D341Med (cell line): ENCODE measurements at places on chromosomes 13 and 19.

GRCh38 chr13:61695147-61695546, 279.5 kb upstream of the PCDH20 start:
- DNase-seq: no peak

GRCh38 chr13:40288259-40288658, 378.2 kb downstream of the FOXO1 start:
- no peak for DNase-seq

DNA sequence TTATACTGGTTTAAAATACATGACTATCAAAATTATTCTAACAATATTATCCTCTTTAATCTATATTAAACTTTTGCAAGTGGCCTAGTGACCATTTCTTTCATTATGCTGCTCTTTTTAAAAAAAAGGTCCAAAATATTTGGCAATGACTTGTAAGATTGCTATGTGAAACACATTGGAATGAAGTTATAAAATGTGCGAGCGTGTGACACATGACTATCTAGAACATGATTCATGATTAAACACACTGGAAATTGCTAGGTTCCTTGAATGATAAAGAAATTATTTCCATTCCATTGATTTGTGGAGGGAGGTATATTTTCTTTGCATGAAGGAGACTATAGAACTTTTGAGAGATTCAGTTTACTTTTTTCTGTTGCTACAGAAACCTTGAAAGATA, 739.1 kb downstream of the DIAPH3 start:
- DNase-seq: no peak

- DNase-seq: no peak
Observed at GRCh38 chr13:54633456-54633855, 1604.8 kb downstream of the OLFM4 start.

DNA sequence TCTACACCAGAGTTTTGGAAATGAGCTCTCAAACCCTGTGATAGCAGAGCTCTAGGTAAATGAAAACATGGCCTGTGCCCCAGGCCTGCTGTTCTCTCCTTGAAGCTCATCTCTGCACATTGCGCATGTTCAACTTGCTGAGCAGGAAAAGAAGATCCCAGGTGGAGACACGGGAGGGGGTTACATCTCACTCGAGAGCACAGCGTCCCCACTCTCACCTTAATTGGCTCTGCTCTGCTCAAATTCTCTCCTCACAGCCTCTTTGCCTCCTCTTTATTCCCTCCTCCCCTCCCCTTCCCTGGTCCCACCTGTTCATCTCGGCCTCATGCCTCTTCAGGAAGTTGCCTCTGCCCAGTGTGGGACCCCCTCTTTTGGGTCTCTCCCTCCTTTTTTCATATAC, 44.7 kb downstream of the RGCC start:
- DNase-seq: no peak

DNA sequence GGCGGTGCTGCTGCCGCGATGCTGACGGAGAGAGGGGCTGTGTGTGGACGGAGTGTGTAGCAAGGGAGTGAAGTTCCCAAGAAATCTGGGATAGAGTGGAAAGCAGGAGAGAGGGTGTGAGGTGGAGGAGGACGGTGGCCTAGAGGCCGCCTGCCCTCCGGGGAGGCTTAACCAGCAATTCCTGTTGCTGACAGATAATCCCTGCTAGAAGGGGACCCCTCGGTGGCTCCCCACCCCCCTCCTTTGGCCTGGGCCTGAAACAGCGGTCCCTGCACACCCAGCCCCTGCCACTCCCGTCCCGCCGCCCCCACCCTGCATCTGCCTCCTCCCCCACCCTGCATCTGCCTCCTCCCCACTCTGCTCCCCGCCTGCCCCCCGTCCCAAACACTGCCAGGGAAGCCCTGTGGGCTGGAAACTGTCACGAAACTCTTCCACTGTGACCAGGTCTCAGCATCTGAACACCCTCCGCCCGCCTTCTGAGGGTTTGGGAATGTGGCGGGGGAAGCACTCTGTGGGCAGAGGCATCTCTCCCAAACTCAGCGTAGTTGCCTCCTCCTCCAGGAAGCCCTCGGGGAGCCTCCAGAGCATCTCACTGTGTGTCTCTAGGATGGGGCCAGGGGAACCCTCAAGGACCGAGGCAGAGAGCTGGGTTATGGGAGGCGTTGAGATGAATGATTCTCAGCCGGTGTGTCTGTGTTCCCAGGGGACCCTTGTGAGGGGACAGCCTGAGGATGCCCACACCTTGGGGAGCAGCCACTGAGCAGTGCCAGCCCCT, 17.1 kb upstream of the MATK start:
- DNase-seq: no peak

GRCh38 chr13:63938851-63939250, 2523.2 kb upstream of the PCDH20 start:
- no peak for DNase-seq
